ENCODE measurements at places on chromosomes 3 and 15.

DNA sequence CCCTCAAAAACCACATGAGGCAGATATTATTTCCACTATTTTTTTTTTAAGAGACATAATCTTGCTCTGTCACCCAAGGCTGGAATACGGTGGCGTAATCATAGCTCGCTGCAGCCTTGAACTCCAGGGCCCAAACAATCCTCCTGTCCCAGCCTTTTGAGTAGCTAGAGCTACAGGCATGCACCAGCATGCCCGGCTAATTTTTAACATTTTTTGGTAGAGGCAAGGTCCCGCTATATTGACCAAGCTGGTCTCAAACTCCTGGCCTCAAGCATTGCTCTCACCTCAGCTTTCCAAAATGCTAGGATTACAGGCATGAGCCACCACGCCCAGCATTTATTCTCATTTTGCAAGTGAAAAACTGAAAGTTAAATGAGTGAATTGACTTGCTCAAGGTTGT, 50.8 kb upstream of the PIAS1 start:
- no peak for DNase-seq

DNA sequence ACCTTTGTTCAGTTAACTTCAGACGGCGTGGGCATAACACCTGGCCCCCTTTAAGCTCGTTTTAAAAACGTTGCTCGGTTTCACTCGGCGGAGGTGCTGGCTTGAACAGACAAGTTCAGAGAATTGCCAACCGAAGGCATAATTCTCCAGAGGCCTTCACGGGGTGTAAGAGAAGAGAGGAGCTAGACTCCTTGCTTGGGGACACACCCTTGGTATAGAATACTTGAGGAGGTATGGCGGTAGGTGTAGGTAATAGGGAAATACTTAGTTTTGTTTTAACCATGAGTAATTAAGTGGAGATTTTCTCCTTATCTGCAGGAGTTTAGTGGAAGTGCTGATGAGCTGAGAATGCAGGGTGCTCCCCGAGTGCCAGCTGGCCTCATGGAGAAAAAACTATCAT, 921 bp downstream of the FBXL2 start:
- no peak for DNase-seq

DNA sequence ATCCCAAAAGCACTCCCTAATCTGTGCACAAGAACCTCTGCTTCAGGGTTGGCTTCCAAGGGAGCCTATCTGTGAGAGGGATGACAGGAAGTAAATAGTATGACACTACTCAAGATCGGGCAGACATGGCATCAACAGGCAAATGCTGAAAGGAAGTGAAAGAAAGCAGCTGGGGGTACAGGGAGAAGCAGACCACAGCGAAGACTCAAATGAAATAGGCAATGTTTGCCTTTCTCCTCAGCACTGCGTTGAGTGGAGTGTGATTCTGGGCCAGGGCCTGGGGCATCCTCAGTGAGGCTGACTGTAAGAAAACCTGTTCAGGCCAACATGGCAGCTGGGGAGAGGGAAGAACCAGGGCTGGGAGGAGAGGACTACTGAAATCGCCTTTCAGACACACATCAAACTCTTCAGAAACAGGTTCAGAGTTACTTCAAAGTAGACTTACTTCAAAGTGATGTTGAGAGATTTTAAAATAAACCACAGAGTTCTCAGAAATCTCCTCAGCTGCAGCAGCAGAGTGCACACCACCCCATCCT, 96.6 kb downstream of the SLC9A9 start:
- peak; percentile 28 for DNase-seq

DNA sequence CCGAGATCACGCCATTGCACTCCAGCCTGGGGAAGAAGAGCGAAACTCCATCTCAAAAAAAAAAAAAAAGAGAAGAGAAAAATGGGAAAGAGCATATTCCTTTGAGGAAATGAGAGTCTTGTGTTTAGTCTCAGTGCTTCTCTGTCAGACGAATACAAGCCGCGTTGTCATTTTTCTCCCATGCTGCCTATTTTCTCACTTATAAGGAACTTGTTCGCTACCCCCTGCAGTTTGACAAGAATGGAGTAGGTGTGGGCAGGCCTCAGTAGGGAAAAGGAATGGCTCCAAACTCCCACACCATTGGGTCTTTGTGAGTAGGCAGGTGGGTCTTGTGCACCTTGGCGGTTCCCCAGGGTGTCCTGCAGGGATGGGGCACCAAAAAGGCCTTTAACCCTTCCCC, 6.5 kb downstream of the GPR160 start:
- DNase-seq: no peak

GRCh38 chr3:45979378-45979777, 16.2 kb downstream of the FYCO1 start:
- DNase-seq: no peak

DNA sequence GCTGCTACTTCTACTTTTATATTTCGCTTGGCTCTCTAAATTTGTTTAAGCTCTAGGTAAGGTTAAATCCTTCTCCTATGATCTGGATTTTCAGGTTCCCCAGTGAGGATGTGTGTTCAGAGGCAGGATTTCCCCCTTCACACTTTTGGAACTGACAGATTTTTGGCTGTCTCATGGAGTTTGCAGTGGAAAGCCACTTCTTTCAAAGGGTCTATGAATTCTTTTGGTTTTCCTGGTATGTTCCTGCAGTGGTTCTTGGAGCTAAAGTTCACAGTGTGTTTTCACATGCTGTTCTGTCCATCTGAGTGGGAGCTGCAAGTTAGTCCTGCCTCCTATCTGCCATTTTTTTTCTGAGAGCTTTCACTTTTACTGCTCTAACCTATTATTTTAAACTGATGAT, 21.6 kb upstream of the TIGIT start:
- DNase-seq: no peak

GRCh38 chr15:51198701-51199232, 104.1 kb upstream of the TNFAIP8L3 start:
- DNase-seq: no peak

- no peak for DNase-seq
Observed at GRCh38 chr3:37217098-37217849, 42.9 kb upstream of the LRRFIP2 start.

GRCh38 chr3:55622733-55623132, 135.6 kb upstream of the WNT5A start:
- no peak for DNase-seq

- no peak for DNase-seq
Observed at GRCh38 chr3:46194868-46195553, 13.1 kb downstream of the CCR1 start.

- no peak for DNase-seq
Observed at GRCh38 chr3:34283751-34284150, 485.3 kb downstream of the PDCD6IP start.

GRCh38 chr3:75294124-75294523, 370.0 kb upstream of the FRG2C start:
- DNase-seq: no peak

DNA sequence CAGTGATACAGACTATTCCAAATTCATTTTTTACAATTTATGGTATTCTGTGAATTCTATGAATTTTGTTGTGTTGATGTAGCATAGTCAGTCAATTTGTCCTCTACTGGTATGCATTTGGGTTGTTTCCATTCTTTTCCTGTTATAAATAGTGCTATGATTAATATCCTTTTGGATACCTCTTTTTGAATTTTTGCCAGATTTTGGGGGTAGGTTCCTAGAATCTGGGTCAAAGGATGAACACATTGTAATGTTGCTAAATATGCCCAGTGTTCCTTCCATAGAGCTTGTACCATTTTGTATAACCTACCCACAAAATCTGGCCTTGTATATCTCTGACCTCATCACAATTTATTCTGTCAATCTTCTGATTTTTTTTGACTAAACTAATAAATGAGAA, 44.4 kb upstream of the C3orf38 start:
- no peak for DNase-seq

DNA sequence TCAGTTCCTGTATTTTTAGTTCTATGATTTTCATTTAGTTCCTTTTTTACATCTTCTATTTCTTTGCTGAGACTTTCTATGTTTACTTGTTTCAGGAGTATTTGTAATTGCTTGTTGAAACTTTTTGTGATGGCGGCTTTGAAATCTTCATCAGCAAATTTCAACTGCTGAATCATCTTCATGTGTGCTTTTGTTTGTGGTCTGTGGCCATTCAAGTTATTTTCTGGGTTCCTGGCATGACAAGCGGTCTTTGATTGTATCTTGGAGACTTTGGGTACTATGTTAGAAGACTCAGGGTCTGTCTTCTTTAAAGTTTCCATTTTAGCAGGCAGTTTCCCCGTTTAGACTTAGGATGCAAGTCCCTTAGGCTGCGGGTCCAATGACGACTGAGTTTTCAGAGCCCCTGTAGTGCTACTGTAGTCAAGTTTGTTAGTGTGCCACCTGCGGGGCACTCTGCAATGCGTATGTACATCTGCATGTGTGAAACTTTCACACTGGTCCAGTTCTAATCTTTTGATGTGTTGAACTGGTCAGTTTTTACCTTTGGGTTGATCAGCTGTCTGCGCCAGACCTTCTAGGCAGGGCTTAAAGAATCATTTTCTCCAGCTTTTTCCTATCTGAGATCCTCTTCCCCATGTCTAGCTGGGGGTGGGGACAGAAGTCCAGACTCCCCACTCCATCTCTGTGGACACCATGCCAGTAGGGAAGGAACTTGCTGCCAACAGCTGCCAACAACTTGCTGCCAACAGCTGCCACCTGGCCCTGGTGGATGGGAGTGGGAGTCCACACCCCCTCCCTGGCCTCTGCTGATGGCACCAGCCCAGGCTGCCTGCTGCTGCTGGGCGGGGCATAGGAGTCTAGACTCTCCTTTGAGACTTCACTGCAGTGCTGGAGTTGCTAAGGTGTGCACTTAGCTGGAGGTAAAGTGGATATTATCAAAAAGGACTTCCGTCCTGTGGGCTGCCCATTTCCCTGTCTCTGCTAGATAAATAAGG, 190.9 kb downstream of the TJP1 start:
- no peak for DNase-seq

DNA sequence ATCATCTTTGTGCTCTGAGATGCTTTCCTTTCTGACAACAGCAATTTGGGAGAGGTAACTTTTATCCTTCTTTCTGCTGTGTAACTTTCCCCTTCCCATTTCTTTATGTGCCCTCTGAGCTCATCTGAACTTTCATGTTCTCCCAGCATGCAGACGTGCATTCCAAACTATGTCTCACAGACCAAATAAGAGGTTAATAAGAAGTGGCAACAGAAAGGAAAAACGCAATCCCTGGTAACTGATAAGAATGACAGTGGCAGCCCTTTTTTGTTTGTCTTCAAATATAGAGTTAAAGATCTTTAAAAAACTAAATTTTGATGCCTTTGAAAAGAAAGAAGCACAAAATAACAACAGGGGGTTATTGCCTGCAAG, 533.4 kb downstream of the FOXP1 start:
- DNase-seq: no peak

DNA sequence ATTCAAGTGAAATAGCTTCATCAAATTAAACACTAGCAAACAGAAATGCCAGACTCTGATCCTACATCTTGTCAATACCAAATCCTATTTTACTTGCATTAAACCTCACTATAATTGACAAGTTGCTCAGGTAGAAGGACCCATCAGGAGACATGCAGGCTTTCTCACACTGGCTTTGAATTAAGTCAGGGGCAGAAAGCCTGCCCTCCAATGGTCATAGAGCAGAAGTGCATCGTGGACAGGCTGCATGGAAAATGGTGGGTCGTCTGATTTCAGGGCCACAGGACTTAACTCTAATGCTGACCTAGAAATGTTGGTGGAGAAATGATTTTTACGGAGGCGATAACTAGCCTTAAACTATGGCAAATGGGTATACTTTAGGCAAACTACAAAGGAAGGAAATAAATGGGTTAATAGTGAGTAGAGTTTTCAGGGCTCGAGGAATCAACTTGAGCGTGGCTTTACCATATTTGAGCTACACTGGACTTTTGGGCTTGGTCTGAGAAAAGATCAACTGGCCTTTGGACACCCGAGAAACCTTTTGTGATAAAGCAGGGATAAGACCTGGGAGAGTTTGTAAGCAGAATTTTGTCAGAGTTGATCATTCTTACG, 283.9 kb downstream of the GRM7 start:
- DNase-seq: no peak

- DNase-seq: no peak
Observed at GRCh38 chr15:49239105-49239504, 69.1 kb downstream of the GALK2 start.

- no peak for DNase-seq
Observed at GRCh38 chr3:58518291-58518789, 18.6 kb downstream of the ACOX2 start.

DNA sequence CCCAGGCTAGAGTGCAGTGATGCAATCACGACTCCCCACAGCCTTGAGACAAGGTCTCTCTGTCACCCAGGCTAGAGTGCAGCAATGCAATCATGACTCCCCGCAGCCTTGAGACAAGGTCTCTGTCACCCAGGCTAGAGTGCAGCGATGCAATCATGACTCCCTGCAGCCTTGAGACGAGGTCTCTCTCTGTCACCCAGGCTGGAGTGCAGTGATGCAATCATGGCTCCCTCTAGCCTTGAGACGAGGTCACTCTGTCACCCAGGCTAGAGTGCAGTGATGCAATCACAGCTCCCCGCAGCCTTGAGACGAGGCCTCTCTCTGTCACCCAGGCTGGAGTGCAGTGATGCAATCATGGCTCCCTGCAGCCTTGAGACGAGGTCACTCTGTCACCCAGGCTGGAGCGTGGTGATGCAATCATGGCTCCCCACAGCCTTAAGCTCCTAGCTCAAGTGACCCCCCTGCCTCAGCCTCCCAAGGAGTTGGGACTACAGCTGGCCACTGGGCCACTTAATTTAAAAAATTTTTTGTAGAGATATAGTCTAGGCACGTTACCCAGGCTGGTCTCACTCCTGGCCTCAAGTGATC, 26.1 kb downstream of the TFRC start:
- DNase-seq: no peak

- no peak for DNase-seq
Observed at GRCh38 chr15:75348034-75348561, 1.3 kb downstream of the NEIL1 start.

- no peak for DNase-seq
Observed at GRCh38 chr15:64647367-64647766, 128.0 kb downstream of the RBPMS2 start.

DNA sequence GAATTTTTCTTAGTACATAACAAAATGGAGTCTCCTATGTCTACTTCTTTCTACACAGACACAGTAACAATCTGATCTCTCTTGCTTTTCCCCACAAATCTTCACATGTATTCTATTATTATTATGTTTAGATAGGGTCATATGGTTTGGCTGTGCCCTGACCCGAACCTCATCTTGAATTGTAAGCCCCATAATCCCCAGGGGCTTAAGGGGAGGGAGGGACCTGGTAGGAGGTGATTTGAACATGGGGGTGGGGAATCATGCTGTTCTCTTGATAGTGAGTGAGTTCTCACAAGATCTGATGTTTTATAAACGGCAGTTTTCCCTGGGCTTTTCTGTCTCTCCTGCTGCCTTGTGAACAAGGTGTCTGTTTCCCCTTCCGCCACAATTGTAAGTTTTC, 86.7 kb upstream of the SELENOK start:
- no peak for DNase-seq

- no peak for DNase-seq
Observed at GRCh38 chr15:68097029-68097428, 42.9 kb downstream of the PIAS1 start.

All from stimulated activated naive CD8-positive, alpha-beta T cell treated with anti-CD3 and anti-CD28 coated beads, Interleukin-15, amount 100 ng/mL, for 72 hours (primary cell).